ENCODE measurements at places on chromosomes 13 and 19.

DNA sequence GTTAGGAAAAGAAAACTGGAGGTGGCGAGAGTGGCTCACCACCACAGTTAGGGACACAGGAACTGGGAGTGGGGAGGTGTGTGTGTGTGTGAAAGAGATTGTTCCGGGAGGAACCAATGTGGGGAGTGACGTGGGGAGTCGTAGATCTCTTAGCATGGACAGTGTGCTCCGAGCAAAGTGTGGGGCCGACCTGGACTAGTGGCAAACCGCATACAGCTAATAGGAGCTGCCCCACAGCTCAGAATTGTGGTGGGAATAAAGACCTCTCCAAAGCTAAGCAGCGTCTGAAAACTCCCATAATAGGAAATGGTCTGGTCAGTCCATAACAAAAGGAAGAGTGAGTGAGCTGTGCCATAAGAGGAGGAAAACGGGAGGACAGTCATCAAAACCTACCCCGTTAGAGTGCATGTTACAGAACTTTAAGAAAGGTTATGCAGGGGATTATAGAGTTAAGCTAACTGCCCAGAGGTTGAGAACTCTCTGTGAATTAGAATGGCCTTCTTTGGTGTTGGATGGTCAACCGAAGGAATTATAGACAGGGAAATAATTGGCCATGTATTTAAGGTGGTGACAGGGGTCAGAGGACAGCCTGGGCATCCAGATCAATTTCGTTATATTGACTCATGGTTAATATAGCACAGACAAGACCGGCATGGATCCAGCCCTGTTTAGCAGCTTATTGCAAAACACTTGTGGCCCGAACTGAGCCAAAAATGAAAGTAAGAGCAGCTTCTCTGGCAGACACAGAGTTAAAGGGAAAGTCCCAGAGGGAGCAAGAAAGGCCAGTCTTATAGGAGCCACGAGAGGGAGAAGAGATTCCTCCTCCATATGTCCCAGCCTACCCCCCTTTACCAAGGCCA is 8.9 kb upstream of the SLC15A1 start:
- DNase-seq = no peak

DNA sequence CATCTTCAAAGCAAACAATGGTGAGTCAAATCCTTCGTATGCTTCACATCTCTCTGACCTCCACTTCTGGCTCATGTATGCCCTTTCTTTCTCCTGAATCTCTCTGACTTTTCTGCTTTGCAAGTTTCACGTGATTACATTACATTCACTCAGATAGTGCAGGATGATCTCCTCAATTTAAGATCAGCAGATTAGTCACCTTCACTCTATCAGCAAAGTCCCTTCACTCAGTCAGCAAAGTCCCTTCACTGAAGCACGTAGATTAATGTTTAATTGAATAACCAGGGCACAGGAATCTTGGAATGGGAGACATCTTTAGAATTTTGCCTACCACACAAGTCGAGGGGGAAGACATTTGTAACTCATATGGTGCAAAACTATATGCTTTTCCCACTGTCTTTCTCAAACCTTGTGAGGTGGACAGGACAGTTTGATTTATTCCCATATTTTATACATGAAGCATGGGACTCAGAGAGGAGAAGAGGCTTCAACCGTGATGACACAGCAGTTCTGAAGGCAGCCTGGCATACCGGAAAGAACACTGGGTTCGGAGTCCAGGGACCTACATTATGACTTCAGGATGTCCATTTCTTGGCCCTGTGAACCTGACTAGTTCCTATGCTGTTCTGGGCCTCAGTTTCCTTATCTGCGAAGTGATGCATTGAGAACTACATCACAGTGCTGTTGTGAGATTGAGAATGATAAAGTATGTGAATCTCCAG is 23.3 kb downstream of the SIGLECL1 start:
- DNase-seq = no peak

DNA sequence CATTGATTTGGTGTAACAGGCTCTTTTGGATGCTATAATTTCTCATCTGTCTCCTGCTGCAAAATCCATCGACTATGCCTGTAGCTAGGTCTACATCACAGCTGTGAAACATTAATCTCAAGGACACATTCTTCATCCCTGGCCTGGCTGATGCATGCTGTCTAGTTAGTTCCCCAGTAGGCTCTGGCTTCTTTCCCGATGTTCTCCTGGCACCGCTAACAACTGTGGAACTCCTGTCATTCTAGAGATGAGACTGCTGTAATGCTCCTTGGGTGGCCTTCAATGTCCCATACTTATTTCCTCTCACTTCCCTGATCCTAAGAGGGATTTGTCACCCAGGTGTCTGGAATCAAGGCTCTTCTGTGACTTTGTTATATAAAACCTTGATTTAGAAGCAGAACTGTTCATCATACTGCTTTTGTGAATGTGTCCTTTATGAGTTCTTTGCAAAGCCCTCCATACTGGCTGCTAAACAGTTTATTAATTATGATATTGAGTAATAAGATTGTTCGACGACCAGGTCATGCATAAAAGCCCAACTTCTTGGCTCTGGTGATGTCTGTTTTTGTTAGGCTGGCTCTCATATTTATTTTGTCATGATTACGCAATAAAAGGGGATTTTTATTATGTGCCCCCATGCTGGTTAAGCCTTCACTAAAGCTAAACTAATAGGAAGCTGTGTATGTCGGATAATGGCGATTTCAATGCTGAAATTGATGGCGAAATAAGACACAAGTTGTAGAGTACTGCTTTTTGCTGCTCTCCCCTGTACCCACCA is 227.5 kb downstream of the DCT start:
- no peak for DNase-seq

DNA sequence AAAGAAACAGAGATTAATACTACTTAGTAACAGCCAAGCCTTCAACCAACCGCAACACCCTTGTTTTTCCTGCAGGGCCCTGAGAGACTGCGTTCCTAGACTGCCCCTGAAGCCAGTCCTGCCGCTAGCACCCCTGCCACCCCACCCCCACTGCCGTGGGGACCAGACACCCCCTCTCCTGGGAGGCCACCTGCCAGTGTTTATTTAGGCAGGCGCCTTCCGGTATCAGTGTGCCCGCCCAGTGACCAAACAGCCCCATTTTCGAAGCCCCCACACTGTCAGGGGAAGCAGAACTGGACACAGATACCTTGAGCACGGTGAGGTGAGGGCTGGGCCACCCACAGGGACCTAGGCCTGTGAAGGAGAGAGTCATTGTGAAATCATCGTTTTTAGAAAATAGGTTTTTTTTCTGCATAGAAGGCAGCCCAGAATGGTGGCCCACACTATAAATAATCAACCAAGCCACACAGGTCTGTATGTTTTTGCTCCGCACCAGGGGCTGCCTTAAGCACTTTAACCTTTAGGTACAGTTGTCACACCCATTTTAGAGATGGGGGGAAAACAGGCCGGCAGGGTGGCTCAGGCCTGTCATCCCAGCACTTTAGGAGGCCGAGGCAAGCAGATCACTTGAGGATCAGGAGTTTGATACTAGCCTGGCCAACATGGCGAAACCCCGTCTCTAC is 3.5 kb upstream of the TLE5 start:
- DNase-seq = no peak

- DNase-seq = no peak
These were observed 31.1 kb downstream of the RB1 start for GRCh38 chr13:48334534-48335127.

DNA sequence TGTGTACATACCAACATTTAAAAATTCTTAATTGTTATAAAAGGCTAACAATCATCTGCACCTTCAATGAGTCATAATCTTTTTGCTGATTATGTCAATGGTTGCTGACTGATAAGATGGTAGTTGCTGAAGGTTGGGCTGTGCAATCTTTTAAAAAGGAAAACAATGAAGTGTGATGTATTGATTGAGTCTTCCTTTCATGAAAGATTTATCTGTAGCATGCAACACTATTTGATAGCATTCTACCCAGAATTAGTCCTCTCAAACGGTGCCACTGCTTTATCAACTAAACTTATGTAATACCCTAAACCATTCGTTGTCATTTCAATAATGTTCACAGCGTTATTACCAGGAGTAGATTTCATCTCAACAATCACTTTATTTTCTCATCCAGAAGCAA is 2360.6 kb downstream of the PCDH9 start:
- no peak for DNase-seq

DNA sequence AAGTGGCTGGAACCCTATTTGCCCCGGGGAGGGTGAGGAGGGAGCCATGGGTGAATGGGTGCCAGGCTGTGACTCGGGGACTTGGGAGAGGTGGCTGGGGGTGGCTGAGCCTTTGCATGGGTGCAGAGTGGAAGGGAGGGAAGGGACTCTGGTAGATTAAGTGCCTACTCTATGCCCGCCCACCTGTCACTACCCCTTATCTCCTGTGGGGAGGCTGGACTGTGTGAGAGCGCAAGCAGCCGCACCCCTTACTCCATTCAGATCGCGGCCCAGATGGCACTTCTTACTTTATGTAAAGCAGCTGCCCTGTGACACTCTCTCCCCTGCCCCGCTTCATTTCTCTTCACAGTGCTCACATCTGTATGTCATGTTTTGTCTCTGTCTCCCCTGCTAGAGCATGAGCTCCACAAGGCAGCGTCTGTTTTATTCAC is 2.9 kb downstream of the KASH5 start:
- DNase-seq = no peak

DNA sequence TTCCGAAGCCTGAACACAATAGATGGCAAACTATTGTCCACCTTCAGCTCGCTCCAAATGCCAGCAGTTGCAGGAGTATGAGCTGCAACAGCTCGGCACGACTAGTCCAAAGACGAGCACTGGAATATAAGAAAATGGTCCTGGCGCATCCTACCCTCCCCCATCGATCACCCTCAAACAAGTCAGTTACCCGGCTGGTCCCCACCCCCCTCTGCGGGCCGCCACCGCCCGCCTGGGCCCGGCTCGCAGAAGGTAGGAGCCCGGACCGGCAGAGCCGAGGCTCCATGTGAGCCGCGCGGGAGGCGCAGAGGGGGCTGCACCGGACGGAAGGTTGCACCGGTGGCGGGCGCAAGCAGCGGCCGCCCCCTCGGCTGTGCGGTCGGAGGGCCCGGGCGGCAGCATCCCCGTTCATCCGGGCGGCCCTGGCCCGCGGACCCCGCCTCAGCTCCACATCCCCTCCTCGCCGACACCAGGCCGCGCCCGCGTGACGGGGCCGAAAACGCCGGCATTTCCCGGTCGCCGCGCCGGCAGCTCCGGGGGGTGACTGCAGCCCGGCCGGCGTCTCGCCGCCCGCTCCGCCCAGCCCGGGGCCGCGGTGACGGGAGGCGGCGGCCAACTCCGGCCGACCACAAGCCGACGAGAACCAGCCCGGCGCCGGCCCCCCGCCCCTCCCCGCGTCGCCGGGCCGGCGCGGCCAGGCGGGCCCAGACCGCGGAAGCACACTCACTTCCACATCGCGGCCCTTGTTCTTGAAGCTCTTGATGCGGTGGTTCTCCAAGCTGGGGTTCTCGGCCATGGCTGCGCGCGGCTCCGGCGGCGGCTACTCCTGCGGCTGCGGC is 552 bp downstream of the KPNA3 start:
- peak; percentile 17 for DNase-seq

DNA sequence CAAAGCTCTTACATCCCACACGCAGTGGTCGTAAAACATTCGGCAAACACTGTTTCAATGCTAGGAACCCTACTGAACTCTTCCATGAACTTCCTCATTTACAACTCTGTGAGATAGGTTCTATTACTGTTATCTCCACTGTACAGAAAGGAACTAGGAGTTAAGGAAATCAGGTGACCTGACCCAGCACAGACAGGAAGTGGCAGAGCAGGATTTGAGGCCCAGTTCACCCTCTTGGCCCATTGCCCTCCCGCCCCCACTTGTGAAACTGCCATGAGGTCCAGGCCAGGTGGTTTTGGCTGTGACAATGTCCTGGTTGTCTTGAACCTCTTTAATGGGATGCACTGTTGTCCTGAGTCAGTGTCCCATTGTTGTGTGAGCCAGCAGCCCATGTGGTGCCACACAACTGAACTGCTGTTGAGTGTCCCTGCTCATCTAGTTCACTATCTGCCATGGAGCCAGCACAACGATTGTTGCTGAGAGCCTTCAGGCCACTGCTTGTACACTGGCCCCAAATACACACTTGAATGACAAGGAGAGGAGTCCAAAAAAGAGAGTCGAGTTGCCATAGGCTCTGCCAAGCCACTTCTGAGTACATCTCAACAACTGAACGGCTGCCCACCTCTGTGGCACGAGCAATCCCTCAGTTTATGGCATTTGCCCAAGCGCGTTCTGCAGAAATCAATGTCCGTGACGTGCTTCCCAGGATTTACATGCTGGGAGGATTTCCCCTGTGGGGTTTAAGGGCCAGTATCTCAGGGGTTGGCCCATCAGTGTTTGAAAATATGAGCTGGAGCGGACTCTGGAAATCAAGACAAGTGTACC is 484.6 kb downstream of the TSHZ3 start:
- no peak for DNase-seq

DNA sequence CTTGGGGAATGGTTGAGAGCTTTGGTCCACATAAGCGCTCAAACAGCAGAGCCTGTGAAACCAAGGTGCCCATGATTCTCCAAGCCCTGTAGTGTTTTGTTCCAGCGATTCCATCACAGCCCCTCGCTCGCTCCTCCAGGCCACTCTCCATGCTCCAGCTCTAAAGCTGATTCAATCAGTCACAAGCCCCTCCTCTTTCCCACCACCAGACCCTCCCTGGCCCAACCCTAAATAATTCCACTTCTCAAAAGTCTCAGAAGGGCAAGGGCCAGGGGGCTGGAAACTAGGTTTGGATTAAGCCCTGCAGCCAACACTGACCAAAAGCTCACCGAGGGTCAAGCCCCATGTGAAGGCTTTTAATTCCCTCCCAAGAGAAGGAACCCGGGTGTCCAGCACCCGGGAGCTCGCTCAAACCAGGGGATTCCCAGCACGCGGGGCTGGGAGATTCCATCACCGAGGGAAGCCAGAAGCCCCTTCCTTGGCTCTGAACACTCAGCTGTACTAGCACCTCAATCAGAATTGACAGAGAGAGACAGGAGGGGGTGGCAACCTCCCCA is 1.5 kb downstream of the ZNF296 start:
- no peak for DNase-seq

DNA sequence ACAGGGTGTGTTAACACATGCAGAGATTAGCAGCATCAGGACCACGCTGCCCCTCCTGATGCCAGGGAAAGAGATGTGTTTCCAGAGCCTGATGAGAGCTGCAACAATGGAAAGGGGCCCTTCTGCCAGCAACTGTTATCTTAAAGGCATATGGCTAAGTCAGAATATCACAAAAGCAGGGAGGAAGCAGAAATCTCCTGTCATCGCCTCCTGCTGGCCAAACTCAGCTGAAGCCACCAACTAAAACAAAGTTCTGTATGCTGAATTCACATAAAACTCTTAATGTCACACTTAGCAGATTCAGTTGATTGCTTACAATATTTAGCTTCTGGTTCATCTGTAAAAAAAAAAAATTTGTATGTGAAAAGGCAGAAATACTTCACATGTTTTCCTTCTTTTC is 178.2 kb downstream of the GPC5 start:
- DNase-seq = no peak

- no peak for DNase-seq
These were observed 286.1 kb downstream of the SPRY2 start for GRCh38 chr13:80054806-80055205.

DNA sequence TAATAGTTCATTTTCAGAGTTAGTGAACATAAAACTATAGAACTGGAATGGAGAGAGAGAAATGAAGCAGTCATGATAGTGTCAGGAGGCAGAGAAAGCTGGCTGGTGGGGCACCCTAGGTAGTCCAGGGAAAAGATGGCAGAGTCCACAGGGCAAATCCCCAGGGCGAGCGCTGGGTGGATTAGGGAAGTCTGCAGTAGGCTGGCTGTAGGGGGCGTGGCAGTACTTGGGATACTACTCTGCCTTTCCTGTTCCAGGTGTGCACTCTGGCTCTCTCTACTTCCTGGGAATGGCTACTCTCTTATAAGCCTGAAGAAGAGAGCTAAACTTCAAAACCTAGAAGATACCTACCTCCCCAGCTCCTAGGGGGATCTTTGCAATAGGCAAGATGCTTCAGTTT is 232.9 kb upstream of the SLC10A2 start:
- DNase-seq = no peak

Measured in stimulated activated CD4-positive, alpha-beta T cell treated with anti-CD3 and anti-CD28 coated beads, Interleukin-1b, Interleukin-23, amount 100 ng/mL, for 1 hour (primary cell).